NCI-H1930 (cell line): ENCODE measurements at places on chromosomes 3 and 15.

- DNase-seq, result no peak
Observed at GRCh38 chr3:181930105-181930504, 218.4 kb downstream of the SOX2 start.

- DNase-seq, result no peak
Observed at GRCh38 chr15:50275908-50276307, 10.4 kb upstream of the HDC start.

- no peak for DNase-seq
Observed at GRCh38 chr3:123082370-123083065, 15.7 kb downstream of the PDIA5 start.

DNA sequence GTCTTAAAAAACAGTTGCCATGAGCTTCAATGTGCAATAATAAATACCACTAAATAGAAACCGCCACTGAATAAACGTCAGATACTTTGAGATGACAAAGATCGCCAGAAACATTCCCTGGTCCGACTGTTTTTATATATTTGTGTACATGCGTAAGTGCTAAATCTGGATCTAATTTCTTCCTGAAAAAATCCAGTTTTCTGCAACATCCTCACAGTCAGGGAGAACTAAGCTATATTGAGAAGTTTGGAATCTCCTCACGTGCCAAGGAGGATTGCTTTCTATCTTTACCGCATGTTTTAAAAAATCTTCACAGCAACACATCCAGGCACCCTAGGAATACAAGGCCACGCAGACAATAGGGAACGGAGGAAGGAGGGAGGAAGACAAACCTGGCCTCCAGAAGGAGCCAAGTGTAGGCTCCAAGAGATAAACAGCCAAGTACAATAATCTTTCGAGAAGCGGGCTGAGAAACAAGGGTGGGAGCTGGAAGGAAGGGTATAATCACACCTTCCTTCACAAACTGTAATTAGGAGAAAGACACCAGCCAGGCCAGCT lies 5.7 kb downstream of the VGLL4 start:
- no peak for DNase-seq

- DNase-seq, result no peak
Observed at GRCh38 chr15:88394553-88395145, 72.5 kb downstream of the MRPL46 start.

GRCh38 chr15:38627689-38628277 lies 63.2 kb upstream of the RASGRP1 start:
- no peak for DNase-seq

DNA sequence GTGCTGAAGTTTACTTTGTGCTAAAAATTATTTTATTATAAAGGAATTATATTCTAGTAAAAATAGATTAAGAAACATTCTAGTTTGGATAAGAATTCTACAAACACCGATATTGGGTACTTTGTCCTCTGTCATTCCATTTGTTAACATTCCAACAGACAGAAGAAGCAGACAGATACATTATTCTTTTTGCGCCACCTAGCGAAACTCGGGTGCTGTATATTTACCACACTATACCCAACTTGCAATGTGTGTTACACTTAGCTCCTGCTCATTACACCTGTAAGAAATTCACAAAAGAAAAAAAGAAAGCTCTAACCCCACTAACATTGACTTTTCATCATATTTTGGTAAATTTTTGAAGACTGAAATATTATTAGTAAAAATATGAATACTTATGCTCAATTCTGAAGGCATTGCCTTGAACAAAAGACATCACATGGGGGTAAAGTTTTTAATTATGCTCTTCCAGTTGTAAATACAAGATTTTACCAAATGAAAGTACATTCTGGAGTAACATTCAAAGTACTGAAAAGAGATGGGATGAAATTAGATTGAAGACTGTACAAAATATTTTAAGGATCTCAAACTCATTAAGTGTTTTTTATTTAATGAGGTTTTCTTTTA lies 136.5 kb upstream of the MLF1 start:
- no peak for DNase-seq

DNA sequence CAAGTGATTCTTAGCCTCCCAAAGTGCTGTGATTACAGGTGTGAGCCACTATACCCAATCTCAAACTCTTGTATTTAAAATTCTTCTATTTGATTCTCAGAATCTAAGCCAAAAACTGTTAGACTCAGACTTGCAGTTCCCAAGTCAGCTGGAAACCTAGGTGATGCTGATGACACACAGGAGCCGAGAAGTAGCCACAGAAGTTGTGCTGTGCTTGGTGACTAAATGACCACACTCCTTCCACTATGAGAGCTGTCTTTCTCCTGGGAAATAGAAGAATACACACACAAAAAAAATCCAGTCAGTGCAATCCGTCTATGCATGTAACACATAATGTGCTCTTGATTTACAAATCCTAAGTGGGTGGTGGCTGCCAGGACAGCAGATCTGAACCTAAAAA lies 33.9 kb downstream of the ILDR1 start:
- no peak for DNase-seq

DNA sequence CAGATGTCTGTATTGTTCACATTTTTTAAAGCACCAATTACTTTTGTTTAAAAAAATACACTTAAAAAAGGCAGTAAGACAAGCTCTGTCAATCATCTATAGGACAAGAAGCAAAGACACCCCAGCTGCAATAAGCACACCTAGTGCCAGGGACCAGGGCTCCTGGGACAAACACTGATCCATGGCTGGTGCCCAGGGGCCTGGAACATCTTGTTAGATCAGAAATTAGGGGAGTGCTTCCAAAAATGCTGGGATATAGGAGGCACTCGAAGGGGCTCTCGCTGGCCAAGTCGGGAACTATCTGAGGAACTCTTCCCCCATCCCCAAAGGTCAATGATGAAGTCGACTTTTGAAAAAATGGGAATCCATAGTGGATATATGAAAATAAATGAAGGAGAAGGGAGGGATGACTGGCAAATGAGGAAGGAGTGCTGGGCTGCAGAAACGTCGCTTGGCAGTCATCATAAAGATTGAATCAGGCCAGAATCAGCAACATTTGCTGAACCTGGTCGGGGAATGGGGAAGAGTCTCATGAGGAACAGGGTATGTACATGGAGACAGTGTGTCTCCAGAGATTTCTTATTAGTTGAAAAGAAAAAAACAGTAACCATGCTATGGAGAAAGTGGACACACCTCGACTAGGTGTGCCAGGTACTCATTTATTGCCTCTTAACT lies 28.5 kb downstream of the TSPAN3 start:
- no peak for DNase-seq

DNA sequence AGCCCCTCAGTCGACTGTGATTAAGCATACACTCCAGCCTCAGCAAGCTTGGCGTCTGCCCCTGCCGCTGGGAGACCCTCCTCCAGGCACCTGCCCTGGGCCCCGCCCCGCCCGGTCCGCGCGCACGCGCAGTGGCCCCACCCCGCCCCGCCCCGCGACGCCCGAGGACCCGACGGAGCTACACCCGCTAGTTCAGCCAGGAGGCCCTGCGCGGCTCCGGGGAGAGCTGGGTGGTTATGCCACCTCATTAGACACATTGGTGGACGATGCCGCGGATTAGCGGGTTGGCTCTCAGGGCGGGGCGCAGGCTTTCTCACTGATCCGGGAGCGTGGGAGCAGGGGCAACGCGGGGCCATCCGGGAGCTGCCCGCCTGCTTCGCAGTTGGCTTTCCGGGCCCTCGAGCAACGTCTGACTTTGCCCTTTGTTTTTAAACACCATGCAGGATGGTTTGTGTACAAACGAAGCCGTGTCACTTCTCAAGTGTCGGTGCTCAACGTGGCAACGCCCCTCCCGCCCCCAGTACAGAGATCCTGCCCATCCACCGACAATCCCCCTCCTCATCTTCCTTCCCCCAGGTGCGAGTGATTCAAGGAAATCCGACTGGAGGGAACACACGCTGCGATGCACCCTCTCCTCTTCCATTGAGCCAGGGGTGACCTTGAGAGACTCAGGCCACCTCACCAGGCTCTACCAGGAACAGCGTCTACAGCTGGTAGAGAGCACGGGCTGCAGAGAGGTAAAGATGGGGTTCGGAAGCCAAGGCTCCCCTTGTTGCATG lies 109.3 kb downstream of the SHQ1 start:
- DNase-seq, result peak; percentile 39

DNA sequence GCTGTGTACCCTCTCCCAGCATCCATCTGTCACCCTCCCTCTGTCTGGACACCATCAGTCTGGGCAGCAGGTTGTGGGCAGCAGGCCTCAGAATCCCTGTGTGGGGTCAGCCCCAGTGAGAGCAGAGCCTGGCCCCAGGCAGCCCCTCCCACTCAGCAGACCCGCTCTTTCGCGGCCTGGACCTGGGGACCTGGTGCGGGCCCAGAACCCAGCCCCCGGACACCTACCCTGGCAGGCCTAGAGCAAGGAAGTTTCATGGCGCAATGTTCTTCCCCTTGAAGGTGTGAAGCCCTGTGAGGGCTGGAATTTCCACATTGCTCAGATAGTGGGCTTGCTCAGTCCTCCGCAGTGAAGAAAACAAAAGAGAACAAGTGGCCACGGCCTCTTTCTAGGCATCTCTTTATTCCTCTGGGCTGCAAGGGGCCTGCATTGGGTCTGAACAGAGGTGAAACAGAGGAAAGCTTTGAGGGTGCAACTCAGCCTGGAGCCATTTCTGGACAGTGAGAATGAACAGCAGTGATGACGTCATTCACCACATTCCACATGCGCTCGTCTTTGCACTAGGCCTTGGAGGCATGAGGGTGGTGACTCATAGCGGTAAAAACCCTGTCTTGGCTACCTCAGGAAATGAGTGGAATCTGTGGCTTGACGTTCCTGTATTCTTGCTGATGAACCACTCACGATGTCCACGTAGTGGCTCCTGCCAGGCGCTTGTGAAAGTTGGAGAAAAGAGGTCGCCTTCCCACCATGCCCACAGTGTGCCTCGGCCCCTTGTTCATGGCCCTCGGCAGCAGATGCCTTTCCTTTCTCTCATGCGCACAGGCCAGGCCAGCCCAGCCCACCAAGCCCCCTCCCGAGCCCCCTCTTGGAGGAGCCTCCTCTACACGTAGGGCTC lies 66.1 kb downstream of the SLC30A4 start:
- DNase-seq, result no peak

DNA sequence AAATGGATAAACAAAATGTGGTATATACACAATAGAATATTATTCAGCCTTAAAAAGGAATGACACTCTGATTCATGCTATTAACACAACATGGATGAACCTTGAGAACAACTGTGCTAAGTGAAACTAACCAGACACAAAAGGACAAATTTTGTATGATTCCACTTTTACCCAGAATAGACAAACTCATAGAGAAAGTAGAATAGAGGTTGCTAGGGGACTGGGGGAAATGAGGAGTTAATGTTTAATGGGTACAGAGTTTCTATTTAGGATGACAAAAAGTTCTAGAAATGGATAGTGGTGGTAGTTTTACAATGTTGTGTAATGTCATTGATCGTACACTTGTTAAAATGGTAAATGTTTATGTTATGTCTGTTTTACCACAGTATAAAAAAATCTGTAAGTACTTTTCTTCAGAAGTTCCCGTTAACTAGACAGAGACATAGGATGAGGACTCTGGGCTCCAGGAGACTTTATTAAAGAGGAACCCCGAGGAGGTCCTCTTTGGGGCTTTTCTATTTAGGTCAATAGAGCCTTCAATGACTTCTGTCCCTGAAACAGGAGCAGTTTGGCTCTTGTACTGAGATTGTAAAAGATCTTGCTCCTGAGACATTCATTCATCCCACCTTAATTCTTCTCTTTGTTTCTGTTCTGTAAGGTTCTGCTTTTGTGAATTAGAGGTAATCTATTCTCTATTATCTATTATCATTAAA lies 24.5 kb downstream of the ABHD6 start:
- no peak for DNase-seq

DNA sequence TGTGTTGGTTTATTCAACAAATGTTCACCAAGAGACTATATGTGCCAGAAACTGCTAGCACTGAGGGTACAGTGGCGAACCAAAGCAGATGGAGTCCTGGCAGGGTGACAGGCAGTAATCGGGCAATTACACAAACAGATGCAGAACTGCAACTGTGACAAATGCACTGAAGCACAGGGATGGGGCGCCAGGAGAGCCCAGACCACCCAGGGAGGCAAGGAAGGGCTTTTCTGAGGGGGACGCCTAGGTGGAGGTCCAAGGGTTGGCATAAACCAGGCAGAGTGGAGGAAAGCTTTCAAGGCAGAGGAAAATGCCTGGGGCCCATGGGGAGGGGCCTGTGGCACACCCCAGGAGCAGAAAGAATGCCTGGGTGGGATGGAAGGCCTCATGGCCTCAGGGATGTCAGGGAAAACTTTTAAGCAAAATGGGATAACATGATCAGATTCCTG lies 5.5 kb downstream of the DIS3L start:
- DNase-seq, result no peak

- DNase-seq, result no peak
Observed at GRCh38 chr3:51173518-51174271, 211.4 kb upstream of the MANF start.

DNA sequence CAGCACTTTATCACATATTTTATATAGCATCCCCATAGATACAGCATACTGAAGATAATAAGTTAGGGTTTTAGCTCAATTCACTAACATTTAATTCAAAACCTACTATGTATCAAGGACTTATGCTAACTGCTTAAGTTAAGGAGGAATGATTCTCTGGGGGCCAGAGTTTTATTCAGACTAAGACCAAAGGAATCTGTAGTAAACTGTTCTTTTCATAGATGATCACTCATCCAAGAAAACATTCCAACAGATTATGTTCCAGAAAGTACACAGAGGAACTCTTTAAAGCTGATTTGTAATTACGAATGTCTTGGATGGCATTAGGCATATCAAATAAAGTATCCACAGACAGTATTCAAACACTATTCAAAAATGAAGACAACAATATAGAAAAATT lies 226.4 kb downstream of the SCAPER start:
- no peak for DNase-seq

DNA sequence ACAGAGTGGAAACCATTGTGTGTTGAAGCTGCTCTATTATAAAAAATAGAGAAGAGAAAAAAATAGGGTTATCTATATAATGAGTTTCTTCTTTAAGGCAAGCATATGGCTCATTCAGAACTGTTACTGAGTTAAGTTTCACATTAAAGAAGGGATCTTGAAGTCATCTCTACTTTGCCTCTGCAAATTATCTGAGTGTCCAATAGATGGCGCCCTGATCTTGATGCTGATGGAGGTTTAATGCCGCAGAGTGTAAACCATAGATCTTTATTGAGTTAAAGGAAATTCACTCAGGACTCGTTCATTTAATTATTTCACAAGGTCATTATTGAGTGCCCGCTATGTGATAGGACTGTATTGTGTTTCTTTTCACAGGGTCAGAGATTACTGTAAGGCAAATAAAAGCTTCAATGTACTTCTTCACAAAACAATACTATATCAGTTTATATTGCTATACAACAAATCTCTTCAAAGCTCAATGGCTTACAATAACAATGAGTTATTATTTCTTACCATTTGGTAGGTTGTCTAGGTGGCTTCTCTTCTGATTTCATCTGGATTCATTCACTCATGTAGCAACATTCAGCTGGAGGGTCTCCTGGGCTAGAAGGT lies 171.4 kb downstream of the NSUN3 start:
- DNase-seq, result peak; percentile 2

DNA sequence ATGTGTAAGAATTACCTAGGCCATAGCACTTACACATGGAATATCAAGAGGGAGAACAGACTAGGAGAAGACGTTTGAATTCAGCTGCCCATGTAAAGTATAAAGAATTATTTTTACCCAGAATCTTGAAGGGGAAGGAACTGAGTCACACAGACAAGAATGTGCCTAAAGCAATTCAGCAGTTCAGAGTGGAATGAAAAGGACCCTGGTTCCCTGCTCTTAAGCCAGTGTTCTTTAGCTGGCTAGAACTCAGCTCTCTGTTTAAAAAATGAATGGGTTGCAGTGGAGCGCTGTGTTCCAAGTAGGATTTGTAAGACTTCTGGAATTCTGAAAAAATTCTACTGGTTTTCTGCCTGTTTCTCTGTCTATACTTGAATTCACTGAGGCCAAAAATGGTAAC lies 440.2 kb downstream of the LPP start:
- no peak for DNase-seq
